IMR-90 (cell line): ENCODE measurements at places on chromosomes 7 and 10. TPM values are rescaled to one million over a fixed set of nuclear protein-coding genes. Genes with fewer than 3 reads are reported as not detected.

BTBD16 gene
- not detected in 2 replicates for total RNA-seq

CAPZA2 gene
- 133 and 229 TPM in 2 replicates for total RNA-seq

- no peak for DNase-seq
These were observed 130.0 kb downstream of the THSD7A start for GRCh38 chr7:11701829-11702560.

- peak; percentile 66 for DNase-seq
These were observed 43.0 kb upstream of the RPA3 start for GRCh38 chr7:7761340-7761973.

GRCh38 chr7:157041514-157042277 is 31.2 kb upstream of the MNX1 start:
- no peak for DNase-seq

FASTK gene
- total RNA-seq, result 41.9 and 53.8 TPM in 2 replicates

- DNase-seq, result no peak
These were observed 126.9 kb upstream of the EFCAB10 start for GRCh38 chr7:105707967-105708762.

DNA sequence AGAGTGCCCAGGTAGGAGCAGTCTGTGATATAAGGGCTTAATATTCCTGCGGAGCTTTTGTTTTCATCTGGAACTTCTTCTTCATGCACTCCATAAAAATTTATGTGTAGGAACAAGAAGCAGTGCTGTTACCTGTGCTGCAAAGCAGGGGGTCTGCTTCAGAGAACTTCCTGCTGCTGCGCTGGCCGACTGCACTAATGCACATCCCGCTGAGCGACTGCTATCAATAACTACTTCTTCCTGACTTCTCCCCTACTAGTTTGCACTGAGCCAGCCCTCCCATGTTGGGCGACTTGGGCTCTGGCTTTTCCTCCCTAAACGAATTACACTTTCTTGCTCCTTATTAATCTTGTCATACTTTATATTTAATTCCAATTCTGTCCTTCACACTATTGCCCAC is 150.3 kb downstream of the NEBL start:
- no peak for DNase-seq

GRCh38 chr7:32533276-32534029 is 38.2 kb downstream of the AVL9 start:
- DNase-seq, result peak; percentile 44

- DNase-seq, result peak; percentile 94
These were observed 74.1 kb downstream of the NRBF2 start for GRCh38 chr10:63206997-63207811.

GRCh38 chr7:106590209-106590816 is 70.6 kb downstream of the CCDC71L start:
- DNase-seq, result no peak

TEX47 gene
- not detected in 2 replicates for total RNA-seq

DNA sequence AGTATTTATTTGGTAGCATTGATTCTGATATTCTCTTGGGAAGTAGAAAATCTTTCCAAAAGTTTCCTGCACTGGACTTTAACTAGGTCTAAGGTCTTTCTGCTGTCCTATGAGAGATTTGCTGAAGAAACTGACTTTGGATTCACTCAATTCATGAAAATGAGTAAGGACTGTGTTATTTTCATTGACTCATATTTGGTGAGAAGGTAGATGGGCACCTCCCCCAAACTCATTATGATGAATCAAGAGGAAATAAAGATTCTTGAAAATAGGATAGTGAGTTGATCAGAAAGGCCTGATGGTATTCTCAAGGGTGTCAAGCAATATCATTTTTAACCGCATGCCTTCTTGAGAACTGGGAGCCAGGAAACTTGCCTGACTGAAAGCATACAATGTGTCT is 110.3 kb downstream of the RNF133 start:
- DNase-seq, result no peak
